ENCODE measurements at places on chromosomes 4 and X.

DNA sequence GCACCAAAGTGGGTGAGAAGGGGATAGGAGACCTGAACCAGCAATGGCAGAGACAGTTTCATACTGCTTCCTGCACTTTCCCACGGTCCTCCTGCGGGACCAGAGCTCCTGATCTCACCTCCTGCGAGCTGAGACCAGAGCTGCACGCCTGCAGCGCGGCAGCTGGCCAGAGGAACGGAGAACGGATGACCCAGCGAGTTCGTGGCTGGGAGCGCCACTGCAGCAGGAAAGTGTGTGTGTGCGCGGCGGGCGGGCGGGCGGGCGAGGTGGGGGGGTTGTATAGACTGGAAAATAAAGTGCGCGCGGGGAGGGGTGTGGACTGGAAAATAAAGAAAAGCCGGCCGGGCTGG lies 16.5 kb downstream of the MCF2 start:
- no peak for DNase-seq

GRCh38 chr4:24497221-24497620 lies 87.1 kb downstream of the DHX15 start:
- DNase-seq: no peak

DNA sequence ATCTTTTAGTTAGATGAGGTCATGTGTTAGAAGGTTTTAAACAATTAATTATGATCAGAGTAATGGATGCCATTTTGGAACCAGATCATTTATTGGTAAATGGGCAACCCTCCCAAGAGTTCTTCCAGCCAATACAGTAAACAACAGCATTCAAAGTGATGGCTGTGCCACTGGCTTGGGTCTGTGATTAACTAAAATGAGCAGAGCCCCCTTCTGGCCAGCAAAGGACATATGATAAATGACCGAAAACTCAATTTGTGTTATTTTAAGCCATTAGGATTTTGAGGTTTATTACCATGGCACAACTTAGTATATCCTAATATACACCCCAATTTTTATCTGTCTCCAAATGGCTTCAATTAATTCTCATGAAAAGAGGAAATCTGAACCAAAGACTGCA lies 90.8 kb upstream of the NPFFR2 start:
- no peak for DNase-seq

DNA sequence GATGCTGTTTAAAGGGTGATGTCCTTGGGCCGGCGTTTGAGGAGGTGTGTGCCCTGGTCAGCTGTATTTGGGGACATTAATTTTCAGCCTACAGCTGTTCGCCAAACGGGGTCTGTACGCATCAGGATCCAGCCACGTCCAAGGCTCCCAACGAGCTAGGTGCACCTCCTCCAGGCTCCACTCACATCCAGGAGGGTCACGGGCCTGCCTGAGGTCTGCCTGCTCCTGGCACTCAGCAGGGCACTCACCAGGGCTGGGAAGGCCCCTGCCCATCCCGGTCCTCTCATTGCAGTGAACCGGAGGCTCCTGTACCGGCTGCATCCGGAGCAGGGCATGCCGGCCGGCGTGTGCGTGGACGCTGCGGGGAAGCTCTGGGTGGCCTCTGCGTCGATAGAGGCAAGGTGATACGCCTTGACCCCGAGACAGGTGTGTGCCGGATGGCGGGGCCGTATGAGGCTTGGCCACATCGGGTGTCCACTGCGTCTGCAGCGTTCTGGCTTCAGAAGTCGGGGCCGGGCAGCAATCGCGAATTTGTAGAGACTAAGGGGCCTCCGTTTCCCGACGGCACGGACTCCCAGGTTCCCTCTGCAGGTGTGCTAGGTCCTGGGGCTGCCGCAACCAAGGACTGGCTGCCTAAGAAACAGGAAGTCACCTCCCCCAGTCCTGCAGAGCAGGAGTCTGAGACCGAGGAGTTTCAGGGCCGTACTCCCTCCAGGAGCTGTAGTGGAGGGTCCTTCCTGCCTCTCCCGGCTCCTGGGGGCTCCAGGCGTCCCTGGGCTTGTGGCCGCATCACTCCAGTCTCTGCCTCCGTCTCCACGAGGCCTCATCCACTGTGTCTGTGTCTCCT lies 27.5 kb upstream of the PLCXD1 start:
- DNase-seq: no peak

DNA sequence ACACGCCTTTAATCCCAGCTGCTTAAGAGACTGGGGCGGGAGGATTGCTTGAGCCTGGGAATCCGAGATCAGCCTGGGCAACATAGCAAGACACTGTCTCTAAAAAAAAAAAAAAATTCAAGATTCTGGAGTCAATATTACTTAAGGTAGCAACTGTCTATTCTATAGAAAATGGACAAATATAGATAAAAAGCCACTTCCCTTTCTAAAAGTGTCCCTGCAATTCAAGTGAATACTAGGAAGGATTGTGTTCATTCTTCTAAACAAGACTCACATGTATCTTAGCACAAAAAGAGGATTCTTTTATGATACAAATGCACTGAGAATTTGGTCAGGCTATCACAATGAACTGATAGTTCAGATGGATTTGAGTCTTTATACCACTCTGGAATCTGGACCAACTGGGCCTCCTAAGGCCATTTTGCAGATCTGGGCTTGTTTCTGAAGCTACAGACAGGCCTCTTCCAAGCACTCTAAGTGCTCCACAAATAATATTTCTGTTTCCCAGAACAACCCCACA lies 7.0 kb downstream of the PKD2 start:
- DNase-seq: no peak

DNA sequence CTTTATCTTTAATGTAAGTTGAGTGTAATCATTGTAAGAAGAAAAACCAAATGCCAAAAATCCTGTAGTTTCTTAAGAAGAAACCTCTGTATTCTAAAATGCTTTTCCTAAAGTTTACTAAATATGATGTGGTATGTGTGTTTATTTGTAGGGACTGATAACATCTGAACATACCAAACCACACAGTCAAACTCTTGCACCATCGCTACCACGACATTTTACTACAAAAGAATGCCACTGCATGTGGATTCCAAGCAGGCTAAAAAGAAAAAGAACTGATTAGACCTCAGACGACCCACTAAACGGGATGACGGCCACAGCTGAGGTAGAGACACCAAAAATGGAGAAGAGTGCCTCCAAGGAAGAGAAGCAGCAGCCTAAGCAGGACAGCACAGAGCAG lies 46.1 kb downstream of the LAS1L start:
- DNase-seq: no peak

DNA sequence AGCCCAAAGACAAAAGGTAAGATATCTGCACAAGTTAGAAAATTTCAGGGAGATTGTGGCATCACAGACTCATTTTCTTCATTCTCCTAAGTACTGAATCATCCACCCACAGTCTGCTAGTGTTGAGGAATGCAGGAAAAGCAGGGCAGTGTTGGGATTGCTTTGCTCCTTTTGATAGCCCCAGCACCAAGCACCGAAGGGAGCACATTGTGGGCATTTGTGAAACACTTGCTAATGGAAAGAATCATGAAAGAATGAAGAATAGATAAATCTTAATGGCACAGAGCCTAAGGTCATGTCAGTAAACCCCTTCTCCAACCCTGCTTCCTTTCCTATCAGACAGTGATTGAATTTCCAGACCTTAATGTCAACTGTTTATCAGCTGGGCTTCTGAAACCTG lies 103.1 kb upstream of the GPRIN3 start:
- DNase-seq: peak; percentile 5

DNA sequence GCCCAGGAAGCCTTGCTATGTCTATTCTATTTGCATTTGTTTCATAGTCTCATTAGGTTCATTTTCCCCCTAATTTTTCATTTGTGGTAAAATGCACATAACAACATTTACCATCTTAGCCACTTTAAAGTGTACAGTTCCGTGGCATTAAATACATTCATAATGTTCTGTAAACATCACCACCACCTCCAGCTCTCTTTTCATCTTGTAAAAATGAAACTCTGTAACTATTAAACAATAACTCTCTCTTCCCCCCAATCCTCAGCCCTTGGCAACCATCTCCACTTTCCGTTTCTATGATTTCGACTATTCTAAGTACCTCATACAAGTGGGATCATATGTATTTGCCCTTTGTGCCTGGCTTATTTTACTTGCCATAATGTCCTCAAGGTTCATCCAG lies 19.9 kb downstream of the ARHGEF38 start:
- no peak for DNase-seq

GRCh38 chr4:44415251-44415650 lies 33.4 kb downstream of the KCTD8 start:
- no peak for DNase-seq

GRCh38 chr4:17398035-17398434 lies 113.9 kb downstream of the QDPR start:
- no peak for DNase-seq

- DNase-seq: no peak
Observed at GRCh38 chrX:70424801-70425200, 1.7 kb downstream of the GDPD2 start.

GRCh38 chr4:24795666-24796381 lies 451 bp downstream of the SOD3 start:
- no peak for DNase-seq

GRCh38 chr4:79253924-79254323 lies 71.9 kb downstream of the NAA11 start:
- DNase-seq: no peak

DNA sequence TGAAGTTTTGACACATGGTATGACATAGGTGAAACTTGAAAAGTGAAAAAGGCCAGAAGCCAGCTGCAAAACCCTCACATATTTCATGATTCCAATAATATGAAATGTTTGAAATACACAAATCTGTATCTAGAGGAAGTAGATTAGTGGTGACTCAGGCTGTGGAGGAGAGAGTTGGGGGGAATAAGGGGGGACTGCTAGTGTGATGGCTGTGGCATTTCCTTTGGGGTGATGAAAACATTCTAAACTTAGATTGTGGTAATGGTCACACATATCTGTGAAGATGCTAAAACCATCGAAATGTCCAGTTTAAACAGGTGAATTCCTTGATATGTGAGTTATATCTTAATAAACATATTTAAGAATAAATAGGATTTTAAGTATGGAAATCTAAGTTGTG lies 343.5 kb upstream of the SFRP2 start:
- no peak for DNase-seq

GRCh38 chrX:44954562-44954961 lies 81.6 kb downstream of the KDM6A start:
- no peak for DNase-seq

DNA sequence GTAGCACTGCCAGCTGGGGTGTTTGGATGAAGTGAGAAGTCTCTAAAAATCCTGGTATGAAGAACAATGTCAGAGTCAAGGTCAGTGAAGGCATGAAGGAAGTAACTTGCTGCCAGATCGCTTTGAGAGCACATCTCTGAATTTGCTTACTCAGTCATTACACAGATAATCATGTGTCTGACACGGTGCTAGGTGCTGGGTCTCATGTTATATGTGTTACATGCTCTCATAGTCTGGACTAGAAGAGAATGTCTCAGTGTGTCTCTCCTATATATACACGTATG lies 337.9 kb downstream of the ARHGAP10 start:
- no peak for DNase-seq

DNA sequence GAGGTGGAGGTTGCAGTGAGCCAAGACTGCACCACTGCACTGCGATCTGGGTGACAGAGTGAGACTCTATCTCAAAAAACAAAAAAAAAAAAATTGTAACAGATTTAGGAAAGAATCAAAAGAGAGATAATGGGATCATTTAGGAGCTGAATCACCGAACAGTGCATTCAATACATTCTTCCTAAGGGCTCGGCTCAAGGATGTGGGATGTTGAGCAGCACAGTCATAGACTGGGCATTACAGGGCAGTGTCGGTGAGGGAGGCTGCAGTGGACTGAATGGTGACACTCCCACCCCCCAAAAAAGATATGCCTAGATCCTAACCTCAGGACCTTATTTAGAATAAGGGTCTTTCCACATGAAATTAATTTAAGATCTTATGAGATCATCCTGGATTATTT lies 70.0 kb downstream of the EVC2 start:
- no peak for DNase-seq

- no peak for DNase-seq
Observed at GRCh38 chr4:122842984-122843531, 16.4 kb downstream of the FGF2 start.

DNA sequence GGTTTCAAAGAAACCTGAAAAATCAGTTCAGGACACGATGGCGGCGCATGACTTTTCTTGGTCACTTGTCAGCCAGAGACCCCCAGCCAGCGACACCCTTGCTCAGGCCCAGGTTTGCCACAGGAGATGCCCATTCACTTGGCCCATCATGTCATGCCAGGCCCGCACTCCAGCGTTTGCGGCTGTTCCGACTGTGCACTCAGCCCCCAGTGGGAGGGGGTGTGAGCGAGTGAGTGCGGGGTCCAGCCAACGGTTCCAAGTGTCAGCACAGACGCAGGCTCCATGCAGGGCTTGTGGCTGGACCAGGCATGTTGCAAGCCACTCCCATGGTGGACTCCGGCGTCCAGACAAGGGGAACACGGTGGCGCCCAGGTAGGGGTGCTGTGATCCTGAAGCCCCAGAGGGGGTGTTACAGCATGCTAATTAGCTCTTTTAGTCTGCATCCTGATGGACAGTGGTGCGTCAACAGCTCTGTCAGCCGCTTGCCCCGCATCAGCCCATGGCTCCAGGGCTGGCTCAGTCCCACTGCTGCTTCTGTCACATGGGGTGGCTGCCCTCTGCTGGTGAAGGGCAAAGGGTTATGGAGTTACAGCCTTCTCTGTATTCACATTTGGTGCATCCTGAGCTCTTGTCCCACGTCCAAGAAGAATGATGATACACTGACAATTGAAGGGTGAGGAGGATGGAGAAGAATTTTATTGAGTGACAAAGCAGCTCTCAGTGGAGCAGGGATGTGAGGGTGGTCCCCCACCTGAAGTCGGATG lies 3.7 kb upstream of the MAEA start:
- DNase-seq: no peak

- DNase-seq: no peak
Observed at GRCh38 chrX:17851874-17852273, 9.2 kb downstream of the RAI2 start.

DNA sequence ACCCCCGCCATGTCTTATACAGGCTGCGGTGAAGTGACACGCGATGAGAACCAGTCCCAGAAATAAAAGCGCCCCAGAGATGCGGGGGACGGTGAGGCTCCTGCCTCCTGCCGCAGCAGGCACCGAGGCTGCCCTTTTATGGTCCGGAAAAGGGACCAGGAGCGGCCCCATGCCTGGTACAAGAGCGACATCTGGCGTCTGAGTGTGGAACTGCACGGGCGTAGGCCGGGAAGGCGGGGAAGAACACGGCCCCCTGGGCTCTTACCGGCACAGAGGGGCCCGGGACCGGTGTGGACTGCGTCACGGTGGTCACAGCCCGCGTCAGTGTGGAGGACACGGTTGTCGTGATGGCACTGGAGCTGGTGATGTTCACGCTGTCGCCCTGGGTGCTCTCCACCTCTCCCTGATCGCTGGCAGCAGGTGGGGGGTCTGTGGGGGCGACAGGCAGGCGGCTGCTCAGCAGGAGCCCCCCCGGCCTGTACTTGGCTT lies 8.9 kb upstream of the RENBP start:
- peak; percentile 57 for DNase-seq

GRCh38 chrX:2559124-2559523 lies 58.3 kb upstream of the DHRSX start:
- DNase-seq: no peak

GRCh38 chr4:79088946-79089691 lies 149.9 kb upstream of the PAQR3 start:
- DNase-seq: no peak

Measured in neuronal stem cell (in vitro differentiated cells).